ENCODE measurements at places on chromosomes 1 and 21.
A peak's percentile ranks its signal among the peaks of the same experiment; 100 is the strongest.

- no peak for DNase-seq
These were observed 2.1 kb downstream of the PCP4L1 start for GRCh38 chr1:161260376-161261260.

DNA sequence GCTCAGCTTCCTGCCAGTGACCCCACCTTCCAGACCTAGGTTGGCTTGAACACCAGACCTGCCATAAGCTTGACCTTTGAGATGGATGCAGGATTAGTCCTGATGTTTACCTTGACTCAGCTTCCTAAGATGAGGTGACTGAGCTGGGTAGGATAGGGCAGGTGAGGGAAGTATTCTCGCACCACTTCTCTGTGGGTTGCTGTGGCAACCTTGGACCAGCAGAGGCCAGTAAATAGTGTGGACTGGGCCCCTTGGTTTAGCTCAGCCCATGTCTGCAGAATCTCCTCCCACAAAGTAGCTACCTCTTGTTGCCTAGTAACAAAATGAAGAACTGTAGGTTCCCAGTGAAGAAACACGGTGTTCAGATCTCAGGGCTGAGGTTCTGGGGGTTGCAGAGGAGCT, 8.4 kb downstream of the RPS6KA1 start:
- peak; percentile 23 for DNase-seq

- no peak for DNase-seq
These were observed 268.5 kb downstream of the PTPRU start for GRCh38 chr1:29504709-29505410.

GRCh38 chr1:194062962-194063361, 876.5 kb upstream of the B3GALT2 start:
- DNase-seq = no peak
